ENCODE measurements at places on chromosomes 1 and 21. TPM values are rescaled to one million over a fixed set of nuclear protein-coding genes. Genes with fewer than 3 reads are reported as not detected.

The RAVER2 gene
- total RNA-seq: 27.2 TPM

The DEPDC1 gene
- 66.5 TPM for total RNA-seq

The FAM151A gene
- total RNA-seq: not detected

DNA sequence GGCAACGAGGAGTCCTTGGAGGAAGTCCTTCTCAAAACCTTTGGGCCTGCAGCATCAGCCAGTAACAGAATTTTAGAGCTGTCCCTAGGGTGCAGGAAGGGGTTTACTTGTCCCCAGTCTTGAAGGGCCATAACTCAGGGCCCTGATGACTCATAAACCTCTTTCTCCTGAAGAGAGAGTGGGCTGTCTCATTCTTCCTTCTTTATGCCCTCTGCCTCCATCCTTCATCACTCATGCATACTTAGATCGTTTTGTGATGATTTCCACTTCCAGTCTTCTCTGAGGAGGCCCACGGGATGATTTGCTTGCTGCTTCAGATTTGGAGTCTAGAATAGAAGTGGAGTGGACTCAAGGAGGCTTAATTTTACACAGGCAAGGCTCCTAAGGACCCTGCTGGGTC, 60.2 kb downstream of the NDUFS5 start:
- no peak for DNase-seq

GRCh38 chr21:42637267-42638041, 16.0 kb upstream of the PDE9A start:
- DNase-seq: peak; percentile 66

DNA sequence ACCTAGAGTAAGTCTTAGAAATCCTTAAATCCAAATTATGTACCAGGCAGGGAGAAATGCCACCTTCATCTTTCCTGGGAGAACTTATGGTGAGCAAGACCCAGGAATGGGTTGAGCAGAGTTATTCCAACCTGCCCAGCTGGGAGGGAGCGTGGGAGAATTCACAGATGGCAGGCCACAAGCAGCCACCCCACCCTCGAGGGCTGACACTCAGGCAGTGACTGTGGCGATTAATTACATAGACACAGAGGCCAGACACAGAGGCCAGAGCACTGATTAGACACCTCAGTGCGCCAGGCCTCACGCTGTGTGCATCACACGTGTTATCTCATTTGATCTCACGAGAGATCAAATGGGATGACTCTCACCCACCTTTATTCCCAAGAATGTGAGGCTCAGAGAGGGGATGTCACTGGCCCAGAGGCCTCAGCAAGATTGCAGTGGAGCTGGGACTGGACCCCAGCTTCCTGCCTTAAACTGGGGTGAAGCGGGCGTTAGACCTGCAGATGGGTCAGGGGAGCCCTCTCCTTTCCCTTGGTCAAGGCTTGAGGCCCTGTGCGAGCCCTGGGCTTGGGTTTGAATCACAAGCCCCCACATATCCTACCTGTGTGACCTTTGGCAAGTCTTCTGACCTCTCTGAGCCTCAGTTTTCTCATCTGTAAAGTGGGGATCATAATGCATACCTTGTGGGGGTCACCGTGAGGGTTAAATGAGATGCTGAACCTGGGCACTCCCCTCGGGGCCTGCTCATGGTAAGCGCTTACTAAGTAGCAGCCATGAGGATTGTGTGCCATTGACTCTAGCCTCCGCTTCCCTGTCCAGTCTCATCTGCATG, 28.8 kb upstream of the PADI4 start:
- DNase-seq: no peak

- DNase-seq: no peak
Observed at GRCh38 chr1:181356505-181357340, 126.6 kb upstream of the CACNA1E start.

DNA sequence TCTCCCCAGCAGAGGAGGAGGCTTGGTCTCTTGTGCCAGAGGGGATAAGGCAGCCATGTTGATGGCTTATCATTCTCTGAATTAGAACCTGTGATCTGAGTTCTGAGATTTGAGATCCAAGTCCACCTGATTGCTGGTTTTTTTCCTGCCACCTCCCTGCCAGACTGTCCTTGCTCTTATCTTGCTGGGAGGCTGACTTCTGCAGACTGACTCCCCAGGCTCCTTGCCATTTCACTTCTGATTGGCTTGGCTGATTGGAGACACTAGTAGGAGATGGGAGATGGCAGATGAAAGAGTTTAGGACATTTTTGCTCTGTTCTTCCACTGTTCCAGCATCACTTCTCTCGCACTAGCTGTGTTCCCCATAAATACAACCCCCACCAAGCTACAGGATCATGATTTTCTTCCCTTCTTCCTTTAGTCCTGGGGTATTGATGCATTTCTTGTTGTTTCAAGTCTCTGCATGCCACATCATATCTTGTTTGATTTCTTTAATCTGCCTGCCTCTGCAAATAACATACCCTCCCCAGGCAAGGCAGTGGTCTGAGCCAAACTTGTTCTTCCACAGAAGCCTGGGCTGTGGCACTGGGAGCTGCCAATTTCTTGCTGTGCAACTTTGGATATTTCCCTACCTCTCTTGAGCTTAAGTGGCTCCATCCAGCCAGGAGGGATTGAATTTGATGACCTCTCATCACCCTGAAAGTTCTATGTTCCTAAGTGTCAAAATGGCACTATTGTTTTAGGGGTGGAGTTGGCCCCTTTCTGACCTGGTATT, 963 bp upstream of the CYP4B1 start:
- no peak for DNase-seq

GRCh38 chr1:244783138-244783537, 52.3 kb upstream of the COX20 start:
- no peak for DNase-seq

GRCh38 chr1:163604896-163605295, 283.1 kb downstream of the NUF2 start:
- no peak for DNase-seq

- DNase-seq: peak; percentile 74
Observed at GRCh38 chr1:230977761-230978490, 735 bp downstream of the TTC13 start.

- DNase-seq: peak; percentile 98
Observed at GRCh38 chr1:43285269-43285990, at the start of gene C1orf210. Gene C1orf210, minus strand, starts transcription at chr1:43285581. Its CDS starts 2,311 bp downstream, at chr1:43283270.

DNA sequence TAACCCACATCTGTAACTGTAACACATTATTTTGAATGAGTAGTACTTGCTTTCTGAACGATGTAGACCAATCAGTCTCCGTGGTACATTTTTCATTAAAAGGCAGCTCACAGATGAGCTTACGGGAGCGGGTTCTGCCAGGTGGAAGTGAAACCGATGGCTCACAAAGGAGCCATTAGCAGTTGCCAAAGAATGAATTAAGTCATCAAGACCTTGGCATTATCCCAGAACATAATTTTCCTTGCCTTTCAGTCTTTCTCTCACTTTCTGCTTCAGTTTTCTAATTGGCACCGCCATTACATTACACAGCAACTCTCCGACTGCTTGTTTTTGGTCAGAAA, 33.5 kb upstream of the UTS2 start:
- no peak for DNase-seq

Measured in H7 (cell line).